ENCODE measurements at places on chromosomes 4 and X.

DNA sequence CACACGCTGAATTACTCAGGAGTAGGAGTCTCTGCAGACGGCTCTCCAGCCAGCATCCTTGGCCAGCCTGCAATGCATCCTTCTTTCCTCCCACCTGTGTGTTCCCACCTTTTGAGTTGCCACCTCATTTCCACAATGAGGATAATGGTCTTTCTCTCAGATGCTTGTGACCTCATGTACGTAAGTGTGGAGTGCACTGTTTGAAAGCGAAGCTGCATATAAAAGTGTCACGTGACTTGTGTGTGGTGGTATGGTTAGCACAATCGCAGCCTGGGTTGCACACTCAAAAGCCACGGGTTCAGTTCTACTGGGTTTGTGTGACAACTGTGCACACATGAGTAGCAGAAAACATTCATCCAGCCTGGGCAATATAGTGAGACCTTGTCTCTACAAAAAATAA is 12.0 kb upstream of the MFAP3L start:
- no peak for DNase-seq

DNA sequence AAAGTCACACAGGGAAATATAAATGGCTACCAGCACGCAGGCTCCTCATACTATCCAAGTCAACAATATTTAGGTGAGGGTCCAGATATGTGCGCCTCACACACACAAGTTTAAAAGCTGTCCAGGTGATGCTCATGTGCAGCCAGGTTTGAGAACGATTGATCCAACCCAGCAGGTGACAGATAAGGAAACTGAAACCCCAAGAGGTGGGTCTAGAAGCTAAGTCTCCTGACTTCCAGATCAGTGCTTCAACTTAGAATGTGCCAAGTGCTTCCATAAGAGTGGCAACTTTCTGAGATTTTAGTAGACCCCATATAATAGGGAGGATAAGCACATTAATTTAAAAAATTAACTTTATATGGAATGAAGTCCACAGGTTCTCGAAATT is 54.4 kb upstream of the NAP1L5 start:
- DNase-seq = no peak

DNA sequence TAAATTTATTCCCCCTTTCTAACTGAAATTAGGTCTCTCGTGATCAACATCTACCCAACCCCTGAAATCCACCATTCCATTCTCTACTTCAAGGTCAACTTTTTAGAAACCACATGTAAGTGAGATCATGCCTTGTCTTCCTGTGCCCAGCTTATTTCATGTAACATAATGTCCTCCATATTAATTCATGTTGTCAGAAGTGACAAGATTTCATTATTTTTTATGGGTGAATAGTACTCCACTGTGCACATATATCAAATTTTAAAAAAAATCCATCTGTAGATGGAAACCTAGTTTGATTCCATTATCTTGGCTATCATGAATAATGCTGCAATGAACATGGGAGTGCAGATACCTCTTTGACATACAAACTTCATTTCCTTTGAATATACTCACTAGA is 1.5 kb downstream of the PPID start:
- DNase-seq = no peak

GRCh38 chr4:26331380-26331950 is 10.7 kb downstream of the RBPJ start:
- DNase-seq = no peak

GRCh38 chrX:47621851-47622250 is 2.2 kb upstream of the SYN1 start:
- DNase-seq = no peak

DNA sequence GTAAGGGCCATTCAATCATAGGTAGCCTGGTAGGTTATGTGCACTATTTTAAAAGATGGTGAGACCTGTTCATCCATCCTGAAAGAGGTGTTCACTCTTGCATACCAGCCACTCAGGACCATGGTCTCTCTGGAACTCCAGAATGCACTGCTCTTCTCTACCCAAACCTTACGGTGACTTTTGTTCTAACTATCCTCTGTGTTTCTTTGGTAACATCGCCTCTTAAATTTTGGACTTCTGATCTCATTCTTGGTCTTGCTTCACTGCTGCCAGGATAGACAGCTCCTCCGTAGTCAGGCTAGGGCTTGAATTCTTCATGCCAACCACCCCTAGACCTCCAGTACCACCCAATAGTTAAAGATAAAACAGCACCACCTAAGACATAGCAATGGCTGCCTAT is 346.3 kb upstream of the GALNT7 start:
- DNase-seq = no peak

DNA sequence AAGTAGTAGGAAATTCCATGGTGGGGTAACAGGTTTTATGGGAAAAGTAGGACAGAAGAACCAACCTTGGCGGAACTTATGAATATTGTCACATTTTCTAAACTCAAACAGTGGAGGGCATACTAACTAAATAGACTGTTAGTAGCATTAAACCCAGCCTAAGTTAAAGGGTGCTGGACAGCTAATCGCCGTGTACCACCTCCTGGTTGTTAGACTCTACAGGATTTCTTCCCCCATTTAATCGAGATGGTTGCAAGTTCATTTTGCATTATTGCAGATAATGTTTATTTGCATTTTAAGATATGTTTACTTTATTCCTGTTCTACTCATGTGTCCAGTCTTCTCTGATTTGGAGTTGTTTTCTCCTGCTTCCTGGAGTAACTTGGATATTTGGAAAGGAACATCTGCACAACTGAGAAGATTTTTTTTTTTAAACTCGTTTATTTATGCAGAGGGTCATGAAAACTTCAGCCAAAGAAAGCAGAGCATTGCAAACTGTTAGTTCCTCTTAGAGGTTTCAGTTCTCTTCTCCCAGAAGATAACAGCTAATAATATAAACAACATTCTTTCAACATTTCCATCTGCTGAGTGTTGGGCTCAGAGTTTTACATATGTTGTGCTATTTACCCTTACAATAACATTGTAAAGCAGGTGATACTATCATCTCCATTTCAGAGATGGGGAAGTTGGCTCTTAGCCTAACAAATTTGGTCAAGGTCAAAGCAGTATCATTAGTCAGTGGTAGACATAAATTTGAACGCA is 51.5 kb upstream of the TBC1D9 start:
- DNase-seq = no peak

DNA sequence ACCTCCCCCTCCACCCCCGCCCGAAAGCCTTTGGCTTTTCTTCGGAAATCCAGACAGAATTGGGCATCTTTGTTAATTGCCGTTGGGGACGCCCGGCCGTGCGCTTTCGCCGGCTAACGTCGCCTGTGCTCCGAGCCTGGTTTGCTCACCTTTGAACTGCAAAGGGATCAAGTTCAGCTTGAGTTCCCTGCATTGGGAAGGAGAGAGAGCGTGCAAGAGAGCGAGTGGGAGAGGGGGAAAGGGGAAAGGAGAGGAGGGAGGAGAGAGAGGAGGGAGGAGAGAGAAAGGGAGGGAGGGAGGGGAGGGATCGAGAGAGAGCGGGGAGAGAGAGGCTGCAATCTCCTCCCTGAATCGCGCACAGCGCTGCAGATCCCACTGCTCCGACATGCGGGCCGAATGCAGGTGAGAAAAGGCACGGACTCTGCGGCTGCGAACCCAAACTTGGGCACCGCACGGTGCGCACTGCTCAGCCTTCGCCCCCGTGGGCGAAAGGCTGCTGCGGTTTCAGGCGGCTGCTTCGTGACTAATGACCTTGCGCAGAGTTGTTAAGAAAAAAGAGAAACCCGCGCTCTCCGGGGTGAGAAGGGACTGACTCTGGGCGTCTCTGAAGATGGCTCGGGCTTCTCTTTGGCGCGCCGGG is at the start of gene PCDH7:
Gene PCDH7 (plus strand): TSS at position 349 of the 640 bp plus-strand sequence. CDS start 1,054 bp downstream, outside the sequence.
- DNase-seq = no peak

- no peak for DNase-seq
Measured at GRCh38 chr4:41185614-41186592, 28.4 kb downstream of the APBB2 start.

- no peak for DNase-seq
Measured at GRCh38 chr4:68434836-68435235, 12.4 kb upstream of the TMPRSS11E start.

DNA sequence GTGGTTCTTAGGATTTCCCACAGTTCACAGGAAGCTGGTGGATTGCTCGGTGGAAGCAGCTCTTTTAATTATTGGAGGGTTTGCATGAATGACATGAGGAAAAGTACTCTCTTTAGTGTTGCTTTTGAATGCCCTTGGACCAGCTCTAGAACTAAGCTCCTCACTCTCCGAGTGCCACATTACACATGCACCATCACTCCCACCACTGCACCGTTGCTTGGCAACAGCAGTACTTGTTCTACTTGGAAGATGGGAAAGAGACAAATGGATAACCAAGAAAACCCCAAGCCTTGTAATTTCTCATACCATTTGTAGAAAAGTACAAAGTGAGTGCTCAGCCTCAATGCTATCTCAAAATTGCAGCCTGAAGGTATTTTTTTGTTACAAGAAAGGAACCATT is 620.2 kb upstream of the BOD1L1 start:
- no peak for DNase-seq

GRCh38 chrX:63657821-63658220 is 127.2 kb downstream of the ARHGEF9 start:
- peak; percentile 24 for DNase-seq

GRCh38 chr4:93827272-93827947 is 1.1 kb upstream of the ATOH1 start:
- no peak for DNase-seq

DNA sequence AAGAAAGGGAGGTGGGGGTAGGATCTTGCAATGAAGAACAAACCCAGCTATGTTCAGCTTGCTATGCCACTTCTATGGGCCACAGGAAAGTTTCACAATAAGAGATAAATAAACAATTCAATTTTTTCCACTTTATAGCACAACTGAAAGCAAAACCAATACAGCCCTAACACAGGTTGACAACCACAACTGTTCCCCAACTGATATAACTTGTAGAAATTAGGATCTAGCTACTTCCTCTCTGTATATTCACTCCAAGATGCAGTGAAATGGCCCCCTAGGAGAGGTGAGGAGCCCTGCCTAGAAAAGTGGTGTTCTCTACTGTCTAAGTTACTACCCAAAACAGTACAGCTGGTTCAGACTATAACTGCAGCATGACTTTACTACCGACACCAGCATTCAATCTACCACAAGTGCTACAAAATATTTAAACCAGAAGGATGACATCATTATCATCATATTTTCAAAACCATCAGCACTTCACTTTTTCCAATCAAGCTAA is 77.0 kb downstream of the FBXW7 start:
- DNase-seq = no peak

DNA sequence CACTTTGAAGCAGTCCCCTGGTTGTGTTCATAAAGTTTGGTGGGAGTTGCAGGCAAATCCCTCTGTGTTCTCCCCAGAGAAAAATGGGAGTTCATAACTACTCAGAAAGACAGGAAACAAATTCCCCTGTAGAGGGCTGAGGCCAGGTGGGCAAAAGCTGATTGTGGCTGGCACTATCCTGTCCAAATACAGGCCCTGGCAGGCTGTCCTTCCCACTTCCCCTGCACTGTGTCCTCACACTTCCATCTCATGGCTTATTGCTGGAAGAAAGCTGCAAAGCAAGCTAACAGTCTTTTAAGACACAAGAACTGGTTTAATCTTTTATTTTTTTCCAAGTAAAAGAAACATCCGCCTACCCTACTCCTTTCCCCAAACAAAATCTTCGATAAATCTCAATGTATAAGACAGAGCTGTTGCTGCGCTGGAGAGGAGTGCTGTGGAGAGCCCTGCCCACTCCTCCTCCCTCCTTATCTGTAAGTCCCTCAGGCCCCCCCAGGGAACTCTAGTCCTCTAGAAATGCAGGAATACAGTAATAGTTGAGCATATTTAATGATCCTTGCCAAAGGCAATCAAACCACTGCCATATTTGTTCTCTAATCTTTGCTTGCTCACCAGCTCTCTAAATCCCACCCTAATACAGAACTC is 14.0 kb downstream of the TAPT1 start:
- DNase-seq = no peak

GRCh38 chr4:141119071-141119470 is 14.2 kb downstream of the RNF150 start:
- no peak for DNase-seq

DNA sequence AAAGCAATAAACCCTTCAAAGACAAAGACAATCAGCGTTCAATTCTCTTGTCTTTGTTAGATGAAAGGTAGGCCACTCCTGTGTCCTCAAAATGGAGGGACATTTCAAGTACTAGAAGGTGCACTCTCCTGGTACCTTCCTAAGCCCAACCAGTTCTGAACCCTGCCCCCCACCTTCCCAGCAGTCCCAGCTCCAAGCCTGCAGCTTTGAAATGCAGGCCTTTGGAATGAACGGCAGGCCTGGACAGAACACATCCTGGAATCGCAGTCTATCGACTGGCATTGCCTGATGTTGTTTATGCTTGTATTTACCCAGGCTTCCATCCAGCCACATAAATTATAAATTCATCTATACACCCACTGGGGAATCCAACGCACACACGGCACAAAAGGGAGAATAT is 47.4 kb downstream of the RASGEF1B start:
- no peak for DNase-seq

- no peak for DNase-seq
Measured at GRCh38 chrX:102652031-102652688, 877 bp downstream of the GPRASP1 start.
